ENCODE measurements at places on chromosomes 13 and 19.

- no peak for DNase-seq
Observed at GRCh38 chr19:19202707-19203011, 555 bp downstream of the NR2C2AP start.

DNA sequence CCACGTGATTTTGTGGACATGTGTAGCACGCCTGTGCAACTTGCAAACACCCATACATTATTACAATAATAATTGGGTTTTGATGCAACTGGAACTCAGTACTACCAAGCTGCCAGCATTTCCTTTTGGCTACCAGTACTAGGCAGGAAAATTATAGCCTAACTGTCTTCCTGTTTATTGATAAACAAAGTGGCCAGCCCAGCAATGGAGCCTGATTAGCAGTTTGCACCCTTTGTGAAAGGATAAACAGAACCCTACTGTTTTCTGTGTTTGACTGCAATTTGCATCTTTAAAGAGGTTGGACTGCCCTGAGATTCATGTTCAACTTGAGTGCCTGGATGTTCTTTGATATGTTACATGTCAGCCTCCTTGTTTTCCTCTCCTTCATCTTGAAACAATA lies 173.9 kb downstream of the ZIC5 start:
- no peak for DNase-seq

DNA sequence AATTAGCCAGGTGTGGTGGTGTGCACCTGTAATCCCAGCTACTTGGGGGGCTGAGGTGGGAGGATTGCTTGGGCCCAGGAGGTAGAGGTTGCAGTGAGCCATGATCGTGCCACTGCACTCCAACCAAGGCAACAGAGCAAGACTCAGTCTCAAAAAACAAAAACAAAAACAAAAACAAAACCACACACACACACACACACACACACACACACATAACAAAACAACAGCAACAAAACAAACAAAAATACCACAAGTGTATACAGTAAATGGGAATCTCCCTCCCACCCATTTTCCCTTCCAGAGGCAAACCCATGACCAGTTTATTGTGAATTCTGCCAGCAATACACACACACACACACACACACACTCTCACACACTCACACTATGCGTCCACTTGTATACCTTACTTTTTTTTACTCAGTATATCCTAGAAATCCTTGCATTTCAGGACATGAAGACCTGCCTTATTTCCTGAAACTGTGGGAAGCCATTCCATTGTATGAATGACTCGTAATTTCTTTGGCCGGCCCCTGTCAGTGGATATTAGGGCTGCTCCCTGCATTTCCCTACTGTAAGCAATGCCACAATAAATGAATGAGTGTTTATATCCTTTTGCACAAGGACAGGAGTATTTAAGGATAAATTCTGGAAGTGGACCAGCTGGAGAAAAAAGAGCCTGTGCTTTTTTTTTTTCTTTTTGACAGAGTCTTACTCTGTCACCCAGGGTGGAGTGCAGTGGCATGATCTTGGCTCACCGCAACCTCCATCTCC lies 6.9 kb upstream of the PLEKHF1 start:
- DNase-seq = no peak

DNA sequence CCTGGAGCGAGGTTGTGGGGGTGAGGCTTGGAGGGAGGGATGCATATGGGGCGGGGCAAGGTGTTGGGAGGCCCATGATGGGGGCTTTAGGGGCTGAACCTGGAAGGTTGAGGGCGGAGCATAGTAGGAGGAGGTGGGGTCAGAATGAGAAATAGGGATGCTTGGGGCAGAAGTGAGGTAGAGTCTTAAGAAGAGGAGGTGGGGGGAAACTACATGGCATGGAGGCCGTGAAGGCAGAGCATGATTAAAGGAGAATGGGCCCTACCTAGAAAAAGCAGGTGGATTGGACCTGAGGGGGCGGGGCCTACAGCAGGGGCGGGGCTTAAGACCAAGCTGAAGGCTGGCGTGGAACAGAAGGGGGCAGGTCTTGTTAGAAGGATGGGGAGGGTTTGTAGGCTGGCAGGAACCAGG lies 799 bp downstream of the NR1H2 start:
- DNase-seq = no peak

DNA sequence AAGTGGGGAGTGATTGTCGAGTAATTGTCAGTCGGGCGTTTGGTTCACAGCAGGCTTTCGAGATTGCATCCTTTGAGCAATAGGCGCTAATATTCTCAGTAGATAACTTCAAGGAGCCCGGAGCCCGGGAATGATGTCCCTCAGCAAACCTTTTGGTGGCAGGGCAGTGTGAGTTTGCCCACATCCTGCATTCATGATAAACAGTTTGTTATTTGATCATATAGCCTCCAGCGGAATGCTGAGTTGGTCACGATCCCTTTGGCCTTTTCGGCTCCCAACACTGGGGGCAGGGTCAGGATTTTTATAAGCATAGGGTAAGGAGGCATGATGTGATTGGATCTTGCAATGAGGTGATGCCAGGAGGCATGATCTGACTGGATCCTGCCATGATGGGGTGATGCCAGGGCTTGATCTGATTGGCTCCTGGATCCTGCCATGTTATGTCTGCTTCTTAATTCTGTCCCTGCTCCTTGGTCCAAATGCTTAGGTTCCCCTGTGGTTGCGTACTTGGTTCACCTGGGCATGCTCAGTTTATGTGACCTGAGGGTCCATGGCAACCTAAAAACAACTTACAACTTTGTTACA lies 38.2 kb upstream of the IGSF23 start:
- DNase-seq = no peak

GRCh38 chr13:112891477-112892401 lies 77.3 kb upstream of the MCF2L start:
- no peak for DNase-seq

Measured in non-pigmented ciliary epithelial cell (primary cell).